Stimulated activated CD8-positive, alpha-beta memory T cell treated with anti-CD3 and anti-CD28 coated beads, Interleukin-7, amount 100 ng/mL, for 1 hour (primary cell): ENCODE measurements at places on chromosomes 2 and 18.

GRCh38 chr2:229150317-229150716 lies 120.8 kb downstream of the PID1 start:
- no peak for DNase-seq

- DNase-seq = no peak
Observed at GRCh38 chr18:54033052-54033451, 191.4 kb downstream of the MBD2 start.

- DNase-seq = no peak
Observed at GRCh38 chr2:19873014-19873413, 28.8 kb downstream of the TTC32 start.

DNA sequence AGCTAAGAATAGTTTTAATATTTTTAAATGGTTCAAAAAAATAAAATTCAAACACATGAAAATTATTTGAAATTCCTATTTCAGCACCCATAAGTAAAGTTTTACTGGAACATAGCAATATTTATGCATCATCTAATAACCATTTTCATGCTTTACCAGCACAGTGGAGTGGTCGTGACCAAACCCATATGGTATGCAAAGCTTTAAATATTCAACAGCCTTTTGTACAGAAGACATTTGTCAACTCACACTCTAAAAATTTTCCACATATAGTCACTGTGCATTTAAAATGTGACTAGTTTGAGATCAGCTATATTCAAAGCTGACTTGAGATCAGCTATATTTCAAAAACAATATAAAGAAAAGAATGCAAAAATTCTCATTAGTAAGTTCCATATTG lies 46.2 kb downstream of the PUM2 start:
- DNase-seq = no peak

DNA sequence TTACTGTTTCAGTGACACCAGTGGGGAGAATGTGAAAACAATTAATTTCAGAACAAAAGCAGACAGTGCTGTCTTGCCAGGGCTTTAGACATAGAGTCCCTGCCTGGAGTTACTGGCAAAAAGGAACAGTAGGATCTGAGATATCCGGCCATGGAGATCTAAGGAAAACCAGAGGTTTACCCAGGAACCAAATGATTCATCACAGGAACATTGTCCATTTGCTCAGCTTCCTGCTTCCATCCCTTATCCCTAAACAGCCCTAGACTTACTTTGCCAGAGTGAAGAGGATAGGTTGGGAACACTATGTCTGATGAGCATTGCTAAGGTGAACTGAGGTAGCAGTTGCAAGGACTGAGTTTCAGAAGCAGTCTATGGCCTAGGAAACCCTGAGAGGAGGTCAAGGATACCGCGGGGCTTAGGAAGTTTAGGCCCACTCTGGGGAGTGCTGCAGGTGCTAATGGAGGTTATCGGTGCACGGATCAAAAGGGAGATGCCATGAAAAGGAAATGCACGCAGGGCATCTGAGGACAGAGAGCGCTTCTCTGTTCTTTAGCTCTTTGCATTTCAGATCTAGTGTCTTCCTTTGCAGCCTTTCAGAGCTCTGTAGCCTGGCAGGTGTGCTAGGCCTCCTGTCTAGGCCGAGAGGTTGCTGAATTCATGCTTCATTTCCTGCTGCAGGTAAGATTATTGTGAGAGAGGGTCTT lies 223.9 kb downstream of the CDCA7 start:
- no peak for DNase-seq

DNA sequence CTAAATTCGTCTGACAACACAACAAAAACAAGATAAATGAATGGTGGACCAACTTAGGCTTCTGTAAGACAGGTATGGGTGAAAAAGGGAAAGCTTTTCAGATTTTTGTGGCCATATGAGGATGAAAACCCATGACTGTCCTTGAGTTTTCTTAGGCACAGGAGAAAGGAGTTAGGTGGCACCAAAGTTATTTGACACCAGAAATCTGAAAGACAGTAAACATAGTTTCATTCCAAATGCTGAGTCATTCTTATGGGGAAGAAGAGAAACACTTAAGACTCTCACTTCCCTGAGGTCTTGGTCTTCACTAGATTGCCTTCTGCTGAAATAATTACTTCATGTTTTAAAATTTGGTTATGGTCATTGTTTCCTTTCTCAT lies 5.2 kb upstream of the GPD2 start:
- no peak for DNase-seq

- DNase-seq = no peak
Observed at GRCh38 chr18:78295262-78295661, 684.4 kb upstream of the SALL3 start.

GRCh38 chr2:96764253-96764637 lies 3.5 kb downstream of the CNNM4 start:
- no peak for DNase-seq

- no peak for DNase-seq
Observed at GRCh38 chr2:208150094-208150493, 4.1 kb upstream of the CRYGB start.
